ENCODE measurements at places on chromosomes 1 and 21. TPM values are rescaled to one million over a fixed set of nuclear protein-coding genes. Genes with fewer than 3 reads are reported as not detected.

- DNase-seq, result no peak
Observed at GRCh38 chr1:49213301-49213700, 436.6 kb upstream of the BEND5 start.

DNA sequence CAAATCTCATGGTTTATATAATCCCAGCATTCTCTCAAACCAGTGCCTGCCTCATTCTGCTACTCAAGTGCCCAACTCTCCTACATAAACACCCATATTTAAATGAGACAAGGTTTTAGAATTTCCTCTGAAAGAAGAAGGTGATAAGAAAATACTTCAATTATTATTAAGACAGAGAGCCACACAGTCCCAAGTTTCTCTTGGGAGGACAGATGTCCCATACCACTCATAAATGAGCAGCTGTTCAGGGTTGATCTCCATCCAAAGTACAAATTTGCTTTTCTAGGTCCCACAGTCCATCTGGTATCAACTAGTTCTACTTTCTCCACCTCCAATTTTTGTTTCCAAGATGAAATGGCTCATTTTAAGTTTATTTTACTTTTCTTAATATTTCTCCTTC is 11.3 kb downstream of the DCAF8 start:
- DNase-seq, result no peak

DNA sequence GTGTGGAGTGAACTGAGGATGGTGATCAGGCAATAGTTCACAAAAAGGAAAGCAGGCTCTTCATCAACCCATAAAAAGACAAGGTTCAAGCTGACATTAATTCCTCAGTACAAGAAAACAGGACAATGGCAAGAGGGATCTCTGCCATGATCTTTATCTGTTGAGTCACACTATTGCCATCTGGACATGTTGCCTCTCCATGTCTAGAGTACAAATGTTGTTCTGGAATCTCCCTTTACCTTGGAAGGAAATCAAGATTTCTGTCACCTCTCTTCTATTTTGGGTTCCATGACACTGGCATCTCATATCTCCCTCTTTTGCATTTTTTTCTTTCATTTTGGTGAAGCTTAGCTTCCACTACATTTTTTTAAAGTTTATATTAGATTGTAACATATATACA is 329.1 kb downstream of the USP25 start:
- DNase-seq, result no peak

DNA sequence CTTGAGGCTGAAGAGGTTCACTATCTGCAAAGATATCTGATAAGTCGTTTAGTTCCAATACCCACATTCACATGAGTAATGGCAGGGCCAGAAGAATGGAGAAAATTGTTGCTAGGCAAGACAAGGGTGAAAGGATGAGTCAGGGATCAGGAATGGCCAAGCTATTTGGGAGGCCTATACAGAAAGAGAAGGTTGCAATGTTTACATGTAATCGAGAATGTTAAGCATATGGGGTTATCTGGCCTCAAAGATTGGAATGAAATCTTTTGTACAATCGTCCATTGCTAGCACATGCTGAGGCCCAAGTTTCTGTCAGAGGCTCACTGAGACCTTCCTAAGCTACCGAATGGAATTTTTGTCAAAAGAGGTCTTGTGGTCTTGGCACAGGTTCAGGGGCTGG is 299.9 kb upstream of the PLD5 start:
- no peak for DNase-seq

DNA sequence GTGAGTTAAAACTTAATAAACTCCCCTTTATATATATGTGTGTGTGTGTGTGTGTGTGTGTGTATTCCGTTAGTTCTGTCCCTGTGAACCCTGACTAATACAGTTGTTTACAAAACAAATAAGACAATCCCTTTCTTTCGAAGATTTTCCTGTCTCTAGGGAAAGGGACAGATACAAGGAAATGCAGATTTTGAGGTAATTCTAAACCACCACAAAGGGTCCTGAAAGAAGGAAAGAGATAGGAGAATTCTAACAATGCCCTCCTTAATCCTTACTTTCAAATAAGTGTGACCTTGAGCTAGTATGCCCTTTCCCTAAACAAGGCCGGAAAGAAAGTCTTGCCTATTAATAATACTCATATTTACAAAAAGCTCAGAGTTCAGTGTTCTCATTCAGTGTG is 164.8 kb upstream of the COL11A1 start:
- no peak for DNase-seq

- no peak for DNase-seq
Observed at GRCh38 chr1:168976267-168976666, 130.2 kb upstream of the ATP1B1 start.

DNA sequence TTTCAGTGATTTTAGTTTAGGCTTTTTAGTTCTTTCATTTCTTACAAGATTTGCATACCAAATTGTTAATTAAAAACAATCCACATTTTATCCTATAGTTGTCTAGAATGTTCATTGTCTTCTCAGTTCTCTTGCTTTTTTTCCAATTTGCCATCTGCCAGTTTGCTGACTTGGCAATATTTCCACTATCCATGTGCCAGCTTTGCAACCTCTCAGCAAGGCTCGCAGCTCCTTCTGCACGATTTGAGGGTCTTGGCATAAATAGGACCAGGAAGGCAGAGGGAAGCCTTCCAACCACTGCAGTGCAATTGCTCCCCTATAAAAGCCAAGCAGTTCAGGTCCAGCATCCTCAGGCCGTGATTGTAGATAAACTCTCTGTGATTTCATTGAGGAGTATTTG is 306.8 kb upstream of the FMN2 start:
- DNase-seq, result no peak

- DNase-seq, result no peak
Observed at GRCh38 chr1:191320062-191320461, 838.2 kb upstream of the RGS18 start.

GRCh38 chr1:29747196-29747595 is 510.9 kb downstream of the PTPRU start:
- no peak for DNase-seq

DNA sequence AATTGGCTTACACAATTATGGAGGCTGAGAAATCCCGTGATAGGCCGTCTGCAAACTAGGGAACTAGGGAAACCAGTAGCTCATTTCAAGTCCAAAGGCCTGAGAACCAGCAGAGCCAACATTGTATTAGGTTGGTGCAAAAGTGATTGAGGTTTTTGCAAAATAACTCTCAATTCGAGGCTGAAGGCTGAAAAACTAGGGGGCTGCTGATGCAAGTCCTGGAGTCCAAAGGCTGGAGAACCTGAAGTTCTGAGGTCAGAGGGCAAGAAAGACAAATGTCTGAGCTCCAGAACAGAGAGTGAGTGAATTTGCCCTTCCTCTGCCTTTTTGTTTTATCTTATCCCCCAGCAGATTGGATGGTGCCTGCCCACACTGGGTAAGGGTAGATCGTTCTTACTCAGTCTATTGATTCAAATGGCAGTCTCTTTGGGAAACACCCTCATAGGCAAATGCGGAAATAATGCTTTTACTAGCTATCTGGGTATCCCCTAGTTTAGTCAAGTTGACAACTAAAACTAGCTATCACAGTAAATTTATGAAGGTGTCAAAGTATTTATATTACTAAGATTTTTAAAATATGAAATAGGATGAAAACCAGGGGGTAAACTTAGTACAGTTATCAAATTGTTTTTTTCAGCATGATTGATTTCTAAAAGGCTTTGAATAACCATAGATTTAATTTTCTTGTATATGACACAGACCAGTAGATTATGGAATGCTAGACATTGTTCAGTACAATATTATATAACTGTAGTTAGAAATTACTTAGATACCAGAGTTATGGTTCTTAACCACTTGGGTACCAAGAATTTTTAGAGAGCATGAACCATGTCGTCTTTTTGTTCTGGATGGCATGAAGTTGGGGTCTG is 15.4 kb downstream of the RABGAP1L start:
- DNase-seq, result no peak

- no peak for DNase-seq
Observed at GRCh38 chr1:33182401-33182841, 578 bp upstream of the TRIM62 start.

- DNase-seq, result no peak
Observed at GRCh38 chr1:234526922-234527321, 47.9 kb upstream of the TARBP1 start.

GRCh38 chr21:27646691-27647090 is 679.8 kb upstream of the ADAMTS5 start:
- no peak for DNase-seq

GRCh38 chr1:114782476-114782875 is 2.0 kb upstream of the SIKE1 start:
- no peak for DNase-seq

DNA sequence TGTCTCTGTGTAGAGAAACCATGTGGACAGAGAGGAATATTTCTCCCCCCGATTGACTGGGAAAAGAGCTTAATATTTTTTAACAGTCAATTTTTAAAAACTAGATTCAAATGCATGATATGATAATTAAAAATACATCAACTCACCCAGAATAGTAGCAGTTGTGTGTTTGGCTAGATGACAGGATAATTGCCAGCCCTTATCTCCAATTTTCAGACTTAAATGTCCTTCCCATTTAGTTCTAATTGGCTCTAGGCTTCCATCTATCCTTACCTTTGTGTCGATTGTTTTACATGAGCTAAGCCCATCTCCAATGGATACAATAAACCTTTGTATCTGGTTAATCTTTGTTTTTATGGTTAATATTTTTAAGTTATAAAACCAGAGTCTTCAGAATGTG is 23.9 kb upstream of the KIAA0040 start:
- no peak for DNase-seq

DNA sequence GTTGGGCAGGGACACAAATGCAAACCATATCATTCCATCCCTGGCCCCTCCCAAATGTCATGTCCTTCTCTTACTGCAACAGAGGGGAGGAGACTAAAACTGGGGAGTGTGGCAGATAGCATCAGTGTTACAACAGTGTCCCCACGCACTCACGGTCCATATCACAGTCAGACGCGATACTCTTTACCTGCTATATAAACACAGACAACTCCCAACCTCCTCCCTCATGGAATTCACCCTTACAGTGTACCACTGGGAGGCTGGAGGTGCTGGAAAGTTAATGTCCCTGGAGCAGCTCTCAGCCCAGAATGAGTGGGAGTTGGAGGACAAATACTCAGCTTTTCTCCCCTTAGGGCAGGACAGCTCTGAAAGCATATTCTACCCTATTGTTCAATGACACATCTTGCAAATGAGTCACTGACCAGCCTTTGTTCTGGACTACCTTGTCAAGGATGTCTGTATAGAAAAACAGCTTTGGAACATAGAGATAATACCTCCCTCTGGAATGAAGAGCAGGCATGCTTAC is 445.9 kb downstream of the SETD4 start:
- no peak for DNase-seq

- DNase-seq, result no peak
Observed at GRCh38 chr1:55305735-55306134, 90.6 kb upstream of the USP24 start.

GRCh38 chr1:37634244-37634991 is at the start of gene RSPO1:
RSPO1 (minus strand) TSS chr1:37634892; CDS start chr1:37629661, 5,231 bp downstream.
- DNase-seq, result no peak

GRCh38 chr1:27137544-27138075 is 17.3 kb downstream of the SLC9A1 start:
- DNase-seq, result no peak

DNA sequence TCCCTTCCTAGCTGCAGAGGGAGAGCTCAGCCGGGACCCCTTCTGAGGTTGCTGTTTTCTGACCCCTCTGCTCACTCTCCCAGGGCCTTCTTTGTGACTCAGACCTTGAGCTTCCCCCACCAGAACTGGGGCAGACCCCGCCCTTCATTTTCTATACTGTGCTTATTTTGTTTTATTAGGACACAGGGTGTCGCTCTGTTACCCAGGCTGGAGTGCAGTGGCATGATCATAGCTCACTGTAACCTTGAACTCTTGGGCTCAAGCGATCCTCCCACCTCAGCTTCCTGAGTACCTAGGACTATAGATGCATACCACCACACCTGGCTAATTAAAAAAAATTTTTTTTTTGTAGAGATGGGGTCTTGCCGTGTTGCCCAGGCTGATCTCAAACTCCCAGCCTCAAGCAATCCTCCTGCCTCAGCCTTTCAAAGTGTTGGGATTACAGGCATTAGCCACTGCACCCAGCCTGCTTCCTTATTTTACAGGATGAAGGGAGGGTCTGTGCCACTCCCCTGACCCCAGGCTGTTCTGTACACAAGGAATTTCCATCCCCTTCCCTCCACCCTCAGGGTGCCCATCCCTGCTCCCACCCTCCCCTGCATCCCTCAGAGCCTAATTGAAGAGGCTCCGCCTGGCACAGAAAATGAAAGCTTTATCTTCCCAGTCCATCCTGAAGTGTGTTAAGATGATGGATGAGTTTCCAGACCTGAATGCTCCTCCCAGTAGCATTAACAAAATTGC is 195.2 kb upstream of the POU3F1 start:
- DNase-seq, result peak; percentile 3

- no peak for DNase-seq
Observed at GRCh38 chr21:19603011-19603593, 1199.5 kb upstream of the TMPRSS15 start.

DNA sequence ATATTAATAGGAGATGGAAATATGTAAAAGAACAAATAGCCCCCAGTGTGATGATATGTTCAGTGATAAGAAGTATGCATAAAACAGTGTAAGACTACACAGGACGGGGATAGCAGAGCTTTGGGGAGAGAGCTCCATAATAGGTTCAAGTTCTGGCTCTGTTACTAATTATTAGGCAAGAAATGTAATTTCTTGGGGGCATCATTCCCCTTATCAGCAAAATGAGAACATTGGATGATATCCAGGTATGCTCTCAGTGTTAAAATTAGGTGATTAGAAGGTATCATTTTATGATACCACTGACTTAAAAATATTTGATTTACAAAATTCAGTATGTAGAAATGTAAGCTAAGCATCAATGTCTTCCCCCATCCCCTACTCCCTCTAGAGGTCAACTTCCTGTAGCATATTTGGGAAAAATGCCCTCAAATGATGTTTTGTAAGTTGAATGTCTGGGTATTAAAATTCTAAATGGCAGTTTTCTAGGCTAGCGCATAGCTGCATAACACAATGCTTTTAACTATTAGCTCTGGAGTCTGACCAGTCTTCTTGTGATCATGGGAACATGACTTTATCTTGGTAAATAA is 585.7 kb upstream of the CAMK1G start:
- DNase-seq, result no peak

Gene TSSK3
- total RNA-seq, result 10.1 TPM

Gene KPRP
- not detected for total RNA-seq

Gene NTNG1
- 6.2 TPM for total RNA-seq

Gene IFI44
- total RNA-seq, result not detected

Gene MAP3K21
- total RNA-seq, result 1.8 TPM

Gene ZNF678
- total RNA-seq, result 19.7 TPM

Gene CDC42BPA
- not detected for total RNA-seq

Gene GIPC2
- not detected for total RNA-seq

Gene MYOM3
- not detected for total RNA-seq

Gene KIRREL1
- total RNA-seq, result not detected

Gene PAPPA2
- not detected for total RNA-seq

Gene CCDC190
- total RNA-seq, result not detected
